Activated CD4-positive, alpha-beta memory T cell treated with anti-CD3 and anti-CD28 coated beads for 36 hours (primary cell): ENCODE measurements at places on chromosomes 6 and 20. TPM values are rescaled to one million over a fixed set of nuclear protein-coding genes. Genes with fewer than 3 reads are reported as not detected.

The SDCBP2 gene
- total RNA-seq: 5.9 TPM

- DNase-seq: no peak
- peak overlapping the region; percentile 45 for H3K4me3 ChIP-seq
- no peak overlapping the region for H3K27ac ChIP-seq
- peaks cover 32% of the 10 kb centered on the region for H3K4me1 ChIP-seq
Observed at GRCh38 chr6:170294813-170295509, 4.1 kb upstream of the DLL1 start.

The FHL5 gene
- not detected for total RNA-seq

- H3K4me1 ChIP-seq: peaks cover 24% of the 10 kb centered on the region
- peak overlapping the region; percentile 73 for H3K27ac ChIP-seq
- H3K4me3 ChIP-seq: no peak overlapping the region
- DNase-seq: peak; percentile 49
- no peaks in the 10 kb centered on the region for H3K27me3 ChIP-seq
Observed at GRCh38 chr6:46220352-46221221, 49.8 kb upstream of the ENPP5 start.

DNA sequence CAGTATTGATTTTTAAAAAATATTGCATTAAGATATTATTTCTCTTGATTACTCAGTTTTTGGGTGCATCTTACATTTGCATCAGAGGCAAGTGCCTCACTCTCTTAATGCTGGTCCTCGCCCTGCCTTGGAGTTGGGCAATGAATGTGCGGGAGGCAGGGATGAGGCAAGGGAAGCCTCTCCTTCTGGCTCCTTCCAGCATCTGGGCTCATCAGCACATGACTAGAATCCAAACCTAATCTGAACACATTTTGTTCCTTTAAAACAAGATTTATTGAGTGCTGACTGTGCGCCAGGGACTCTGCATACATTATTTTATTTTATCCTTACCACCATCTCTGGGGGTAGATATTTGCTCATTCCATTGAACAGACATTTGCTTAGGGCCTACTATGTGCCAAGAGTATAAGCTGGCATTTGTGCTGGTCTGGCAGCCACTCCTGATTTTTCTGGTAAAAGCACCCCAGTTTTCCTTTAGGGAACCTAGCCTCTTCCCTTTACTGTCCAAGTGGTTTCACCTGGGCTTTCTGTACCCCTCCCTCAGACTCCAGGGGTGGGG lies 71.9 kb upstream of the ZNFX1 start:
- H3K27ac ChIP-seq: no peak overlapping the region
- peaks cover 11% of the 10 kb centered on the region for H3K27me3 ChIP-seq
- H3K4me3 ChIP-seq: no peak overlapping the region
- no peak for DNase-seq

- H3K4me3 ChIP-seq: peak overlapping the region; percentile 76
- H3K27me3 ChIP-seq: no peaks in the 10 kb centered on the region
- DNase-seq: peak; percentile 91
Observed at GRCh38 chr6:163413345-163414116, 987 bp upstream of the QKI start.

DNA sequence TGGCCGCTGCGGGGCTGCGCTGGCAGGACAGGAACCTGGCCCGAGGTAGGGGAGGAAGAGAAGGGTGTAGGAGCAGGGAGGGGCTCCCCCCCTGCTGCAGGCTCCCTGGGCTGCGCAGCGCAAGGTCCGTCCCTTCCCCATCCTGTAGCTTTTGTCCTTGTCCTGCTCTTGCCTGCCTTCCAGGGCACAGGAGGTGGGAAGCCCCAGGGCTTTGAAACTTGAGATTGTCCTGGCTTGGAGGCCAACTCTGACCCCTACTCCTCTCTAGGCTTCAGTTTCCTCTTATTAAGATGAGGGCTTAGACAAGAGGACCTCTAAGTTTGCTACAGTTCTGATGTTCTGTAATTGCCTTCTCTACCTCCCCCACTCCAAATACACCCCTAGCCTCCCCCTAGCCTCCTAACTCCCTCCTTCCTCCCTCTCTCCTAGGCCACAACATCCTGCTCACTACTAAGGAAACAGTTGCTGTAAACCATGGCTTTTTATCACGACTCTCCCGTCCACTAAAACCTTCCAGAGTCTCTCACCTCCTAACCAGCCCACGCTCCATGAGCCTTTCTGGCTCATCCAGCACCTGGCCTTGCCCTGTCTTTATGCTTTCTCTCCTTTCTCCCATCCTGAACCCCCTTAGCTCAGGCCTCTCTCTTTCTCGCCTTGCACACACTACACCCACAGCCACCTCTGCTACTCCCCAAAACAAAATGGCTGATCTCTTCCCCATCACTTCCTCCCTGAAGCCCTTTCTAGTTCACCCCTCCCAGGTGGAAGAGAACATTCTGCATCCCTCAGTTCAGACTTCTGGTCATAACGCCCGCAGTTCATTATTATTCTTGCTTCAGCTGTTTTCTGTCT lies 10.2 kb downstream of the UNC5CL start:
- no peak for DNase-seq
- no peak overlapping the region for H3K27ac ChIP-seq
- H3K4me3 ChIP-seq: peak overlapping the region; percentile 72
- no peaks in the 10 kb centered on the region for H3K27me3 ChIP-seq

The BMP6 gene
- total RNA-seq: 0.46 TPM

GRCh38 chr6:40852779-40853373 lies 186.1 kb downstream of the UNC5CL start:
- no peak overlapping the region for H3K27ac ChIP-seq
- DNase-seq: peak; percentile 18
- H3K4me3 ChIP-seq: no peak overlapping the region
- peaks cover 2% of the 10 kb centered on the region for H3K27me3 ChIP-seq

DNA sequence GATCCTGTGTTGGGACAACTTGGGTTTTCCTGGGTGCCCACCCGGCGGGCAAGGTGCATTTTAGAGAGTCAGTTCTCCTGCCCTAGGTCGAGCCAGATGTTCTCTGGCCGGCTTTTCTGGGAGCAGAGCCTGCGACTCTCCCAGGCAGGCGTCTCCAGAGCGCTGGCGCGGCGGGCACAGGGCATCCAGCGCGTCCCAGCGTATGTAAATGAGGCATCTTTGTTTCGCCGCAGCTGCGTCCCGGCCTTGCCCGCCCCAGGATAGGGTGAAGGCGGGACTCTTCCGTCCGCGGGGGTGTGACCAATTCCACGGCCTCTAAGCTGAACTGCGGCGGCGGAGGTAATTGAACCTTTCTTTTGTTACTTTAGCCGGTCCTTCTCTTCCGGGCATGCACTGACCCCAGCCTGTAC lies 9.1 kb downstream of the GRIK2 start:
- DNase-seq: no peak
- no peak overlapping the region for H3K4me3 ChIP-seq

DNA sequence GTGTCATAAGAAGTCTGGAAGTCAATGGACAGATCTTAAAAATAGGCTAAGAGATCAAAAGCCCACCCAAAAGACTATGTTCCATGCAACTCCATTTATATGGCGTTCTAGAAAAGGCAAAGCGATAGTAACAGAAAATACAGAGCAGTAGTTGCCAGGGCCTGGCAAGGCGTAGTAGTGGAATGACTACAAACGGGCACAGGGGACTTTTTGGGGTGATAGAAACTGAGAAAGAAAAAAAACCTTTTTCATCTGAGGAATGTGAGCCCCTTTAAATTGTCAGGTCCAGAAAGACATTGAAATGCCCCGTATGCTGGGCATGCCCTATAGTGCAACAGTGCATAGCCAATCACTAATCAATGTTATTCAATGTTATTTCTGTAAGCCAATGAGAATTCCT lies 47.2 kb upstream of the FAM50B start:
- H3K27me3 ChIP-seq: peaks cover 4% of the 10 kb centered on the region
- peak; percentile 54 for DNase-seq
- no peaks in the 10 kb centered on the region for H3K36me3 ChIP-seq

DNA sequence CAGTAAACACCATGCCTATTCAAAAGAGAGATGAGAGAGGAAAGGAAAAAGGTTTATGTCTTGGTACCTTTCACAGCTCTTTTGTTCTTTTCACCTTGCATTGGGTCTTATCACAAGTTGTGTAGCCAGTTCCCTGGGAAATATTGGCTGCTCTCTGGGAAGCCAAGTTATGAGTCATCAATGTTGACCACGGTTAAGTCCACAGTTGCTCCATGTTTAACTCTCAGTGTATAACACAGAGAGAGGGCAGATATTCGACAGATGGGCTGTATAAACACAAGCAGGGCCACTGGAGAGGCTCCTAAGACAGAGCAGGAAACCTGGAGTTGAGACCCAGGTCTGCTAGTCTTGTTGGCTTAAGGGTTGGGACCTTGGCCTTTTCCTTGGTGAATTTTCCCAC lies 718.6 kb downstream of the QKI start:
- no peak for DNase-seq
- H3K4me1 ChIP-seq: no peaks in the 10 kb centered on the region
- H3K36me3 ChIP-seq: no peaks in the 10 kb centered on the region
- no peak overlapping the region for H3K4me3 ChIP-seq
- H3K27ac ChIP-seq: no peak overlapping the region
